Activated CD4-positive, alpha-beta T cell treated with anti-CD3 and anti-CD28 coated beads, Interleukin-2, amount 10 ng/mL, durations not matched to agents 7 days and 5 days (primary cell): ENCODE measurements at places on chromosomes 1 and 21. TPM values are rescaled to one million over a fixed set of nuclear protein-coding genes. Genes with fewer than 3 reads are reported as not detected.

Gene RCSD1
- total RNA-seq = 152 TPM

Gene GUCA2B
- total RNA-seq = not detected

Gene PLPPR5
- not detected for total RNA-seq

Gene GIPC2
- total RNA-seq = 0.08 TPM

Gene ELF3
- 0.56 TPM for total RNA-seq

Gene LY9
- 45.9 TPM for total RNA-seq

Gene DENND2C
- total RNA-seq = 0.12 TPM

Gene PRELP
- not detected for total RNA-seq

Gene RIMS3
- total RNA-seq = 4.0 TPM

GRCh38 chr1:44436401-44437106 is 31.5 kb downstream of the RNF220 start:
- H3K27me3 ChIP-seq = peaks cover 14% of the 10 kb centered on the region
- DNase-seq = no peak
- no peaks in the 10 kb centered on the region for H3K4me1 ChIP-seq
- H3K36me3 ChIP-seq = no peaks in the 10 kb centered on the region
- H3K4me3 ChIP-seq = no peak overlapping the region

- no peak overlapping the region for H3K27ac ChIP-seq
- no peaks in the 10 kb centered on the region for H3K36me3 ChIP-seq
- H3K4me3 ChIP-seq = peak overlapping the region; percentile 36
- H3K27me3 ChIP-seq = peaks cover 64% of the 10 kb centered on the region
- H3K4me1 ChIP-seq = peaks cover 7% of the 10 kb centered on the region
Observed at GRCh38 chr21:34671462-34671861, 2.7 kb downstream of the CLIC6 start.

- no peaks in the 10 kb centered on the region for H3K36me3 ChIP-seq
- DNase-seq = no peak
- H3K27me3 ChIP-seq = no peaks in the 10 kb centered on the region
- no peaks in the 10 kb centered on the region for H3K4me1 ChIP-seq
- H3K4me3 ChIP-seq = no peak overlapping the region
Observed at GRCh38 chr1:4081806-4082711, 182.0 kb upstream of the C1orf174 start.

GRCh38 chr1:37655274-37655673 is 20.6 kb upstream of the RSPO1 start:
- peaks cover 18% of the 10 kb centered on the region for H3K27me3 ChIP-seq
- no peak overlapping the region for H3K4me3 ChIP-seq
- no peaks in the 10 kb centered on the region for H3K36me3 ChIP-seq
- no peaks in the 10 kb centered on the region for H3K4me1 ChIP-seq
- no peak for DNase-seq
- no peak overlapping the region for H3K27ac ChIP-seq

- DNase-seq = no peak
- H3K27me3 ChIP-seq = no peaks in the 10 kb centered on the region
Observed at GRCh38 chr1:8429549-8430110, 111.7 kb downstream of the SLC45A1 start.

DNA sequence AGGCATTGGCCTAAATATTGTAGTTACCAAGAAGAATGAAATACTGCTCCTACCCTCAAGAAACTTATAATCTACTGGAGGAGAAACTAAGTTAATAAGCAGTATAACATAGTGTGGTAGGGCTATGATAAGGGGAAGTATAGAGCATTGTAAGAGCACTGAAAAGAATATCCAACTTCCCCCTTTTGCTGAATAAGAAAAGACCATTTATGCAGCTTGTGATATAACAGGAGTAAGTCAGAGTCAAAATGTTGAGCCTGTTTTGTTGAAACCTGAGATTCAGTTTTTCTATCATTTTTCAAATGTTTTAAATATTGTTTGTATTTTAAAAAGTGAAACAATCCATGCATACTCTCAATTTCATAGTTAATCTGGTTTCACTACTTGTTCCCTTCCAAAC is 48.3 kb upstream of the FCRL4 start:
- no peak overlapping the region for H3K4me3 ChIP-seq
- DNase-seq = no peak
- no peaks in the 10 kb centered on the region for H3K36me3 ChIP-seq
- no peak overlapping the region for H3K27ac ChIP-seq
- H3K4me1 ChIP-seq = no peaks in the 10 kb centered on the region
- H3K27me3 ChIP-seq = peaks cover 6% of the 10 kb centered on the region

GRCh38 chr1:12232221-12232620 is 2.4 kb downstream of the VPS13D start:
- H3K27me3 ChIP-seq = peaks cover 7% of the 10 kb centered on the region
- H3K36me3 ChIP-seq = no peaks in the 10 kb centered on the region
- H3K4me1 ChIP-seq = peaks cover 14% of the 10 kb centered on the region
- no peak overlapping the region for H3K4me3 ChIP-seq

DNA sequence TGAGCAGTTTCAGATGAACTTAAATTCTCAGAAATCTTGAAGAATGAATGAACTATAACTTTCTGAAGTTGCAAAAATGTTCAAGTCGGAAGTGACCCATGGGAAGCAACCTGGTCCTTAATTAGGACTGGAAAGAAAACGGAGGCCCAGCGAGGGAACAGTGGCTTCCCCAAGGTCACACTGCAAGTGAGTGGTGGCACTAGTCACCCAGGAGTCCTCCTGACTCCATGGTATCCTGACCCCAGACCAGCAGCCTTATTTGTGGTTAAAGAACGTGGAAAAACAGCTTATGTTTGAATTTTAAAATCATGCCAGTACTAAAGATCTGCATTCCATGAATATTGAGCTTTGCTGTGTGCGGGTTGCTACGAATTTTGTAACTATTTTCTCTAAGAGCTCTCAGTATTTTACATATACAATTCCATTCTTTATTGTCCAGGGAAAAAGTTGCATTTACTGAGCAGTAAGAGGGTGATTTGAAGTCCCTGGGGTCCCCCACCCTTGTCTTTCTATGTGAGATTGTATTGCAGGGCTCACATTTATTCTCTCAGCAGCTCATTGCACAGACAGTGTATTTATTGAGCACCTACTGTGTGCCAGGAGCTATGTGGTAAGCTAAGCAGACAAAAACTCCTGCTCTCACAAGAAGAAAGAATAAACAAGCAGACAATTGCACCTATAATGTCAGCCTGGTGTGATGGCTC is 61.6 kb upstream of the ATP5PO start:
- peaks cover 68% of the 10 kb centered on the region for H3K4me1 ChIP-seq
- H3K4me3 ChIP-seq = peak overlapping the region; percentile 55
- H3K27ac ChIP-seq = peak overlapping the region; percentile 94

- H3K36me3 ChIP-seq = peaks cover 31% of the 10 kb centered on the region
- peak overlapping the region; percentile 68 for H3K27ac ChIP-seq
- no peak for DNase-seq
Observed at GRCh38 chr1:53321776-53322602, 5.9 kb downstream of the LRP8 start.

GRCh38 chr1:201374364-201374763 is 3.1 kb downstream of the TNNT2 start:
- H3K36me3 ChIP-seq = no peaks in the 10 kb centered on the region
- H3K27me3 ChIP-seq = peaks cover 6% of the 10 kb centered on the region
- no peak for DNase-seq
- no peak overlapping the region for H3K4me3 ChIP-seq

- no peaks in the 10 kb centered on the region for H3K27me3 ChIP-seq
- DNase-seq = no peak
- no peaks in the 10 kb centered on the region for H3K4me1 ChIP-seq
- no peak overlapping the region for H3K27ac ChIP-seq
- H3K36me3 ChIP-seq = no peaks in the 10 kb centered on the region
- no peak overlapping the region for H3K4me3 ChIP-seq
Observed at GRCh38 chr1:118339400-118340124, 154.5 kb upstream of the SPAG17 start.

GRCh38 chr1:219086956-219087469 is 86.7 kb upstream of the LYPLAL1 start:
- no peaks in the 10 kb centered on the region for H3K4me1 ChIP-seq
- DNase-seq = no peak
- no peaks in the 10 kb centered on the region for H3K36me3 ChIP-seq

DNA sequence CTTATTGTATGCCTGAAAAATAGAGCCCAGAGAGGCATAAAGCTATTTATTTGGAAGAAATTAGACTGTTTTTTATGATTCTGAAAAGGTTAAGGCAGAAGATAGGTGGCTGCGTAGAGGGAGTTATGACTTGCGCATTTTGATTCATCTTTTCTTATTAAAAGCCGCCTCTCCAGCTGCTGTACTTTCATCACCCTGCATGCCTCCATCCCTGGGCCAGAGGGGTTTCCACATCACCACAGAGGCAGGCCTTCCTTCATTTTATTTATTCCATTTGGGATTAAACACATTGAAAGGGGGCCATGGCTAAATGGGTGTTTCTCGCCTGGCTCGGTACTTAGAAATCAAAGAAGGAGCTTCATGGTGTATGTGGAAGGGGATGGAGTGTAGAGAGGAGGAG is 14.6 kb upstream of the RGS8 start:
- H3K4me3 ChIP-seq = no peak overlapping the region
- no peak overlapping the region for H3K27ac ChIP-seq
- H3K36me3 ChIP-seq = no peaks in the 10 kb centered on the region
- H3K27me3 ChIP-seq = peaks cover 35% of the 10 kb centered on the region

DNA sequence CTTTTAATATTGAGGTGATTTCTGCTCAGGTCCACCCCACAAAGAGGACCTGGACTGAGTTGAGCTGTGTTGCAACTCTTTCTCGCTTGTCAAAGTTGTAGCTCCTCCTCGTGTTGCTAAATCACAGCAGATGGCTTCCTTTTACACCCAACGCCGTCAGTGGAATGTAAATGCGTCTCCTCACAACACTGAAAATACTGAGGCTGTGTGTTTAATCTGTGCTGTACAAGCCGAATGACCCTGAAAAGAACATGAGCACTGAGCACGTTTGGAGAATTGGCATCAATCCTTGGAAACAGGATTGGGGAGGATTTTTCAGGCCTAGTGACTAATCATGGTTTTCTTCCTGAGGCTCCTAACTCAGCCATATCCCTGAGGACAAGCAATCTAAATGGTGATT is 196.0 kb downstream of the CRB1 start:
- no peaks in the 10 kb centered on the region for H3K36me3 ChIP-seq
- DNase-seq = no peak
- H3K4me1 ChIP-seq = no peaks in the 10 kb centered on the region
- H3K4me3 ChIP-seq = no peak overlapping the region

DNA sequence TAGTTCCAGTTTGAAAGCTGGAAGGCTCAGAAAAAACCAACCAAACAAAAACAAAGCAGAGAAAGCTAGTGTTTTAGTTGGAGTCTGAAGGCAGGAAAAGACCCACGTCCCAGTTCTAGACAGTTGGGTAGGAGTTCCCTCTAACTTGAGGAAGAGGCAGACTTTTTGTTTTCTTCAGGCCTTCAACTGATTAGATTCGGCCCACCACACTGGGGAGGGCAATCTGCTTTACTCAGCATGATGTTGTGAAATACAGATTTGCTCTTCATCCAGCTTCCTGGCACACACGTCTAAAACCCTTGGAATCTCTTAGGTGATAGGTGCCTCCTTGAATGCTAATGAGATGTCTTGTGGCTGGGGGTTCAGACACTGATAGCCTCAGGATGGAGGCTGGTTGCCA is 49.1 kb upstream of the CSF3R start:
- no peak for DNase-seq
- no peaks in the 10 kb centered on the region for H3K36me3 ChIP-seq
- H3K4me3 ChIP-seq = no peak overlapping the region
- peaks cover 10% of the 10 kb centered on the region for H3K27me3 ChIP-seq

GRCh38 chr1:93758842-93759515 is 77.3 kb upstream of the BCAR3 start:
- no peaks in the 10 kb centered on the region for H3K36me3 ChIP-seq
- H3K27me3 ChIP-seq = no peaks in the 10 kb centered on the region
- peaks cover 24% of the 10 kb centered on the region for H3K4me1 ChIP-seq
- H3K27ac ChIP-seq = peak overlapping the region; percentile 50
- no peak overlapping the region for H3K4me3 ChIP-seq
- DNase-seq = peak; percentile 18

DNA sequence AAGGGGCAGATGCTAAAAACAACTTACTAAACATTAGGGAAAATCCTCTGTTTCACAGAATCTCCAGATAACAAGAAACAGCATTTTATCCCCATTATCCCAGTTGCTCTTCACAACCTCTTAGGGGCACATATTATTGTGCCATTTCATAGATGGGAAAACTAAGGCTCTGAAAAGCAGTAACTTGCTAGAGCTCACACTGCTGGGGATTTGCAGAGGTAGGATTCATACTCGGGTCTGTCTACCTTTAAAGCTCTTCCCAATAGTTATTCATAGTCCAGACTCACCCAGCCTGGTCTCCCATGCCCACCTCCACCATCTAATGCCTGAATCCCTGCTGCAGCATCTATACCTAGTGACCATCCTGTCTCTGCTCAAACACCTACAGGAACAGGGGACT is 67.7 kb downstream of the RRAGC start:
- no peaks in the 10 kb centered on the region for H3K4me1 ChIP-seq
- H3K4me3 ChIP-seq = no peak overlapping the region
- DNase-seq = no peak
- H3K27ac ChIP-seq = no peak overlapping the region
- peaks cover 44% of the 10 kb centered on the region for H3K27me3 ChIP-seq

GRCh38 chr1:198601936-198602889 is 36.6 kb upstream of the PTPRC start:
- peaks cover 75% of the 10 kb centered on the region for H3K4me1 ChIP-seq
- H3K27ac ChIP-seq = no peak overlapping the region
- DNase-seq = no peak
- H3K36me3 ChIP-seq = peaks cover 39% of the 10 kb centered on the region
- no peaks in the 10 kb centered on the region for H3K27me3 ChIP-seq

DNA sequence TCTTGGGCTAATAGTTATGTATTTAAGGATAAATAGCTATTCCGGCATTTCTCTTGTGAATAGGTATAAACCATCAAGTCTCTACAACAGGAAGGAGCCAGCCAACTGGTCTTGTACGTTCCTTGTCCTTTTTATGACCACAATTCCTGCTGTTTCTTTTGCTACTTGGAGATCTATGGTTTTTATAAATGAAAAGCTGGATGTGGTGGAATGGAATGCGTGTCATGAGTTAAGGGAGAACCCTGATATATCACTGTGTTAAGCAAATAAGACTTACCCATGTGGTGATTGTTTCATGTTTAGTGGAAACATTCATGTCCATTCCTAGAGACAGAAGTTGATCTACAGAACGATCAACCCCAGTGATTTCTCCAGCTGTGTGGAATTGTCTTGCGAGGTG is 282.1 kb downstream of the RPS6KC1 start:
- H3K4me1 ChIP-seq = no peaks in the 10 kb centered on the region
- peaks cover under 1% of the 10 kb centered on the region for H3K27me3 ChIP-seq
- no peak overlapping the region for H3K27ac ChIP-seq
- H3K36me3 ChIP-seq = no peaks in the 10 kb centered on the region

GRCh38 chr1:89671775-89672488 is 39.0 kb downstream of the LRRC8C start:
- no peak for DNase-seq
- H3K4me3 ChIP-seq = no peak overlapping the region
- peaks cover 79% of the 10 kb centered on the region for H3K36me3 ChIP-seq
- H3K27ac ChIP-seq = no peak overlapping the region
- peaks cover 90% of the 10 kb centered on the region for H3K4me1 ChIP-seq

DNA sequence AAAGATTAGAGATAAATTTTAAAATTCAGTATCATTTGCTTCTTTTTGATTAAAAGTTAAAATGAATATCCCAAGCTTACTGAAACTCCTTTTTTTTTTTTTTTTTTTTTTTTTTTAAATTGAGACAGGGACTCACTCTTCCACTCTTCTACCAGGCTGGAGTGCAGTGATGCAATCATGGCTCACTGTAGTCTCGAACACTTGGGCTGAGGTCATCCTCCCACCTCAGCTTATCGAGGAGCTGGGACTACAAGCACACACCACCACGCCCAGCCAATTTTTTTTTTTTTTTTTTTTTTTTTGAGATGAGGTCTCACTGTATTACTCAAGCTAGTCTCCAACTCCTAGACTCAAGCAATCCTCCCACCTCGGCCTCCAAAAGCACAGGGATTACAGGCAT is 92.1 kb upstream of the RGS18 start:
- H3K4me1 ChIP-seq = no peaks in the 10 kb centered on the region
- no peaks in the 10 kb centered on the region for H3K36me3 ChIP-seq
- no peak for DNase-seq
